Left forelimb (tissue), 1 donor: ENCODE measurements at places on chromosomes 5 and 9.

DNA sequence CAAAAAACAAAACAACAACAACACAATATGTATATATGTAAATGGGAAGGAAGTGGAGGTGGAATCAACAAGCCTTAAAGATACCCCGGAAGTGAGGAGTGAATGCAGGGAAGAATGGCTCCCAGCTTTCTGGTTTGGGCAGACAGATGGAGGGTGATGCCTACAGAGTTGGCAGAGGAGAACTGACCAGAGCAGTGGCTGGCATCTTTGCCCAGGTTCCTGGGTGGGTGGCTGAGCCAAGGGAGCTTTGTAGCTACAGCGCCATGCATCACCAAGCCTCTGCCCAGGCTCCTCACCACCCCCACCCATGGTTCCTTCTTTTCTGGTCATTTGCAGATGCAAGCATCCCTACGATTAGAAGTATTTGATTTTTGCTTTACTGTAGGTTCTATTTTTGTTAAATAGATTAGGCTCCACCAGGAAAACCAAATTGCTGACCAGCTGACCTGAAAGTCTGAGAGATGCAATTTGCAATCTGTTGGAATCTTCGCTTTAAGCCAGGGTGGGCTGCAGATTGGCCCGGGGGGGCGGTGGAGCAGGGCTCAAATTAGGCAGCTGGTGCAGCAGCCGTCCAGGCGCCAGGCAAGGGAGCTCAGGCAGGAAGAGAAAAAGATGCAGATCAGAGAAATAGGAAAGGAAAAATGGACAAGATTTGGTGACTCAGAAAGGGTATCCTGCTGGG is 163.3 kb upstream of the TBC1D2 start:
- DNase-seq = no peak

DNA sequence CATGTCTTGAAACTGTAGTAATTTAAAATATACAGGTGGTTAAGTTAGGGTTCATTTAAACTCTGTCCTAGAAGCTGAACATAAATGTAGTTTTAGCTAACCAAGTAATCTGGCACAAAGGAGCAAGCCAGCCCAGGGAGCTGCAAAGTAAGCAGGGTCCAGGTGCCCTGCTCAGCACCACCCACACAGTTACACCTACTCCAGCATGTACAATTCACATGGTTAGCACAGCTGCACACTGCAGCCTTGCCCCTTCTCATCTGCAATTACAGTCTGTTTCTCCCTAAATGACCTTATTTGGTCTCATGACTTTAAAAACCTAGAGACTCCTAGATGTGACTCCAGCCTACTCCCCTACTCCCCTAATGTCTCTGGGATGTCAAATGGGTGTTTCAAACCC is 128.4 kb downstream of the EPB41L4A start:
- DNase-seq = no peak

DNA sequence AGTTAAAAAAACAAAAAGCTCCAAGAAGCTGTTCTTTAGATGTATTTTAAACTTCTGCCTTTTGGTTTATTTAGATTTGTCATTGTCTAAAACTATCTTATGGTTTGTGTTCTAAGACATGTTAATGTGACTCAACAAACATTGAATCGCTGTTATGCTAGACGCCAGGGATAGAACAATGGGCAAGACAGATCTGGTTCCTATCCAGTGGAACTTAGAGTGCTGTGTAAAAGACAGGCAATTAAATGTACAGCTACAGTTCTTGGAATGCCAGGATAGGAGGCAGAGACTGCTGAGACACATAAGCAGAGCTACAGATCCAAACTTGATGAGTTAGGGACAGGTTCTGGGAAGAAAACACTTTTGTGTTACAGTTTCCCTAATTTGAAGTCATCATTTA is 22.4 kb downstream of the LYRM7 start:
- DNase-seq = no peak

- no peak for DNase-seq
These were observed 1.0 kb downstream of the FAM221B start for GRCh38 chr9:35827486-35827885.

DNA sequence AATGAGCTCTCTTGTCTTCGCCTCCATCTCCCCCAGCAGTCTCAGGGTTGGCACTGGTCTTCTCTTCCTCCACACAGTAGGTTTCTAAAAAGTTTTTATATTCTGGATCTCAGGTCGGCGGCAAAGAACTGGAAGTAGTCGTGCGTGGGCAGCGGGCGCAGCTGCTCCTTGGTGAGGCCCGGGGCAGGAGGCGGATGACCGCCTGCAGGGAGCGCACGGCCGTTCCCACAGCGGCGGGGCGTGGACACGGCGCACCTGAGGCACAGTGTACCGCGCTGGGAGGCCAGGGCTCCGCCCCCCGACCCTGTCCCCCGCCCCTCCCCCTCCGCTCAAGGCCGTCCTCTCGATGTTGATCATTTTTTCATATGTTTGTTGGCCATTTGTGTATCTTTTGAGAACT is 92.4 kb downstream of the STX17 start:
- DNase-seq = no peak

GRCh38 chr9:119181561-119181960 is 187.7 kb downstream of the BRINP1 start:
- DNase-seq = no peak

DNA sequence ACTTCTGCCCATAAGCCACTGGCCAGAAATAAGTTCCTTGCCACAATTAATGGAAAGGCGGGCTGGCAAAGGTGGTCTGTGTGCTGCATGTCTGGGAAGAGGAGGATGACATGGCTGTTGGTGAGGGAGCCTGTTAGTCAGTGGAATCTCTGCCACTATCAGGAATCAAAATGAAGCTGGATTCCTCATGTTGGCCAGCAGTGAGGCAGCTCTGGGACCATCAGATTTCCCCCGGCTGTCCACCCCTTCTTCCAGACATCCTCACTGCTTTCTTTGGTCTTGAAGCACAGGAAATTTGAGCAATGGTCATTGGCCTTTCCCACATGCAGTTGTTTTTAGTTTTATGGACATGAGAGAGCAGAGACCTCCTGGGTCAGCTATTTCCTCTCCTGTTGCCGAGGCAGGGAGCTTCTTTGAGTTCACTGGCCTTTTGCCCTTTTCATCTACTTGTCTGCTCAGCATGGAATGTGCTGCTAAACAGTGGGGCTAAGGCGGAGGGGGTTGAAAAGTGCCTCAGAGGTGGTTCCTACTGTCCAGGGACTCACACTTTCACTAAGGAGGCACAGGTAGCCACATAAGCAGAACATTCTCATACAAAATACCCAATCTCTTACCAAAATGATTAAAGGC is 34.8 kb upstream of the NEURL1B start:
- DNase-seq = no peak
